ENCODE measurements at places on chromosomes 2 and 18.

DNA sequence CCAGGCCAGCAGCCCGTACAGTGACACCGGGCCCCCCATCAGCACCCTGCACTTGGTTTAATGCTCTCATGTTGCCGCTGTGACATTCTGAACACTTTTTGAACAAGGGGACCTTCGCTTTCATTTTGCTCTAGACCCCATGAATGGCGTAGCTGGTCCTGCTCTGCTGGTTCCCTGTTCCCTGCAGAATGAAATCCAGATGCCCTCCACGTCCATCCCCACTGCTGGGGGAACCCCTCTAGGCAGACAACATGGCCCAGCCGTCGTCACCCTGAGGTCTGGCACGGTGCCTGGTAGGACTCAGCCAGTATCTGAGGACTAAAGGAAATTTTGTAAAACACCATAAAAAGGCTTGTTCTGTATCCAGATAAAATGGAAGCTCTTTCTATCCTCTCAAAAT, 128.6 kb downstream of the KCTD1 start:
- DNase-seq: no peak

DNA sequence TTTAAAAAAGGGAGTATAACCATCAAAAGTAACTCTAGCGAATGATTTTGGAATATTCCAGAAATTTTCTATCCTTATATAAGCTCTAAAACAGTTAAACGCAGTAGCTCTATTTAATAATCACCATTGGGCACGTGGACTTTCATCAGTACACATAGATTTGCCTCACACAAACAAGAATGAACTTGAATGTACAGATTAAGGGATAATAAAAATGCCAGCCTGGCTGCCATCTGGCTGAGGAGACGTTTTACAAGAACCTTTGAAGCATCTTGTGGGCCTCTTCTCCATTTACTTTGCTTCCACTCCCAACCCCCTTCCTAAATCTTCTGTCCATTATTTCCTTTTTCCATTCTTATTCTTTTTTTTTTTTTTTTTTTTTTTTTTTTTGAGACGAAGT, 47.2 kb downstream of the AGAP1 start:
- no peak for DNase-seq

DNA sequence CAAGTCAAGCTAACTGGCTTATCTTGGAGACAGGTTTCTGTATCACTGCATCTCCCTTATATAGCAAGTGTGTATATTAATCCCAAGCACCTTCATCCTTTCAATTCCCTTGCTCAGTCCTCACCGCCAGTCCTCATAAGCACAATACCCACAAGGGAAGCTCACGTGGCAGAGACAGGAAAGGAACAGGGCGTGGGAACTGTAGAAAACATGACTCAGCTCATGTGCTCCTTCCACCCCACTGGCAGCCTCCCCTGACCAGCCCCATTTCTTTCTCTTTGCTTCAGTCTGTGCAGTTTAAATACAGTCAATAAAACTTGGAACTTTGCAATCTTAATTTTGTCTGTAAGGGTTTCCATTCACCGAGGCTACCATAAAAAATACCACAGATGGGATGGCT, 36.5 kb upstream of the CDH19 start:
- no peak for DNase-seq

DNA sequence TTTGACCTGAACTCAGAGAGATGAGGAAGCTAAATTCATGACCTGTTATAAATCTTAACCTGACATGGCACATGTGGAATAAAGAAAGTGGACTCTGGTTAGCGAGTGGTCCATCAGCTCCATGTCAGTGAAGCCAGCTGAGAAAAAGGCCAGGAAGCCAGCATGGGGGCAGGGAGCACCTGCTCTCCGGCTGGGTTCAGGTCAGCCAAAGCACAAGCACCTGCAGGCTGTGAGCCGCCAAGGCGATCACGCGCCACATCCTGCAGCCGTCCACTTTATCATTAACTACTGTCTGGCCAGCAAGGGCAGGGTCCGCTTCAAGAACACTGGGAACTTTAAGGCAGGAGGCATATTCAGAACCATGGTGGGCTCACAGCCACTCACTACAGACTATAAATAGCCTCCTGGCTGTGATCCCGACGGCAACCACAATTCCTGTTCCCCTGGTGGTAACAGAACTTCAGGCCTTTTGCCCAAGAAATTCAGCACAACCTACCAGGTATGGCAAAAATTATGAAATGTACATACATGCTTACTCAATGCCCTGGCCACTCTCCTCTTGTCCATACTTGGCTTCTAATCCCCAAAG, 35.5 kb downstream of the ACVR1 start:
- DNase-seq: no peak

- DNase-seq: no peak
Measured at GRCh38 chr18:53531187-53531586, 693.3 kb downstream of the MBD2 start.

GRCh38 chr2:169091761-169092519, 22.6 kb downstream of the DHRS9 start:
- DNase-seq: no peak

- no peak for DNase-seq
Measured at GRCh38 chr2:106201661-106202060, 7.6 kb upstream of the UXS1 start.

- peak; percentile 36 for DNase-seq
Measured at GRCh38 chr2:48600204-48600813, 17.3 kb upstream of the GTF2A1L start.

DNA sequence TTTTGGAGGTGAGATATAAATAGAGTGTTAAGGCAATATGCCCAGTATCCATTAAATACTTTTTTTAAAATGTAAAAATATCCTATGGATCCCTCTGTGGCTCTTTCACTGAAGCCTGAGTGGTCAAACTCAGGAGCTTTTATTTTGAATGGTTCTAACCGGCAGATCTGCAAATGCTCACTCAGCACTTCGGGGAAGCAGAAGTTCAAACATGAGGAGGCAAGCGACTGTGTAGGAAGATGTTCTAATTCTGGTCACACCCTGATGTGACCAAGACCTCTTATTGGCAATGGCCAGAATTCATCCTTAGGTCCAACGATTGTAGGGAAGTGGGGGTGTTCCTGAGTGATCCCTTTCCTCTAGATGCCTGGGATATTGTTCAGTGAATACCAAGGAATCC, 168.8 kb downstream of the CDCA7 start:
- DNase-seq: no peak

GRCh38 chr2:158004126-158004764, 97.4 kb upstream of the UPP2 start:
- no peak for DNase-seq

GRCh38 chr2:96174251-96175144, 29.3 kb upstream of the DUSP2 start:
- DNase-seq: peak; percentile 11

GRCh38 chr2:50850290-50850969, 181.5 kb downstream of the NRXN1 start:
- DNase-seq: no peak

GRCh38 chr2:201362396-201362795, 5.3 kb upstream of the FLACC1 start:
- DNase-seq: no peak

- DNase-seq: no peak
Measured at GRCh38 chr18:51049137-51049536, 19.1 kb downstream of the SMAD4 start.

DNA sequence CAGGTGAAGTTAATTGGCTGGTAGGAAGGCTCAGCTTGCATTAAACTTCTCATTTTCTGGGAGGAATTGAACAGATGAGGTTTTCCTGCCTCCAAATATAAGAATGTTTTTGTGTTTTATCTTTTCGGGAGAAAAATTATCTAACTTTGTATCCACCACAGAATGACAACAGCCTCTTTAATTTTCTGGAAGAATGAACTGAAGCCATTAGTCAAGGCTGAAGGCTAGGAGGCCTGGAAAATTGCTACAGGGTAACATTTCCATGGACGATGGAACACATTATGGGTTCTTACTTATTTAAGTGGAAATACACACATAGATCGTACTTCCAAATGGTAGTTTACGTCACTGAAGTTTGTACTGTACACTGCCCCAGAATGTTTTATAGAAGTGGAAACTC, 28.0 kb upstream of the ZNF236 start:
- no peak for DNase-seq

DNA sequence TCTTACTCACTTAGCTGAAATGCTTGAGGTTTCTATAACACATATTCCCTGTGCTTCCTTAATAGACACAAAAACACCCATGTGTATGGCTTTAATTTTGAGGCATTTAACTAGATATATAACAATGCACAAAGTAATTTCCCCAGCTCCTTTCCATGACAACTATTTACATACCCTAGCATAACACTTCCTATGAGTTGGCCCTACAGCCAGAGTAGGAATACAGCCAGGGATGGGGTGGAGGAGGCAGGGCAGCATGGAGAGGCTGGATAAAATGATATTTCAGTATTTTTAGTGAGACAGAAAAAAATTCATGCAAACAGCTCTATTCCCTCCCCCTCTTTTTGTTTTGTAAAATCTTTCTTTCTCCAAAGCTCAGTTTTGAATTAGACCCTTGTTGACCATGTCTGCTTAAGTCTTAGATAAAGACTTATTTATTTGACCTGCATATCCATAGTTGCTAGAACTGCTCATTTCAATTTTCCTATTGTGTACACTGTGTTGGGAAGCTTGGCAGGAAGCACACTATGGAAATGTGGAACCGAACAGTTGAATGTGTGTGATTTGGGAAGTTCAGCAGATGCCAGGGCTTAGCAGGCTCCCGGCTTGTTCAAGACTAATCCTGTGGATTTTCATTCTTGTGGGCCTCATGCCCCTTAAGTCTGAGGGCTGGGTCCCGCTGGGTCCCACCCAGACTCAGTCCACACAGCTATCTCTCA, 11.2 kb upstream of the B3GNT2 start:
- DNase-seq: no peak

GRCh38 chr2:240189686-240190085, 49.2 kb upstream of the OTOS start:
- no peak for DNase-seq

DNA sequence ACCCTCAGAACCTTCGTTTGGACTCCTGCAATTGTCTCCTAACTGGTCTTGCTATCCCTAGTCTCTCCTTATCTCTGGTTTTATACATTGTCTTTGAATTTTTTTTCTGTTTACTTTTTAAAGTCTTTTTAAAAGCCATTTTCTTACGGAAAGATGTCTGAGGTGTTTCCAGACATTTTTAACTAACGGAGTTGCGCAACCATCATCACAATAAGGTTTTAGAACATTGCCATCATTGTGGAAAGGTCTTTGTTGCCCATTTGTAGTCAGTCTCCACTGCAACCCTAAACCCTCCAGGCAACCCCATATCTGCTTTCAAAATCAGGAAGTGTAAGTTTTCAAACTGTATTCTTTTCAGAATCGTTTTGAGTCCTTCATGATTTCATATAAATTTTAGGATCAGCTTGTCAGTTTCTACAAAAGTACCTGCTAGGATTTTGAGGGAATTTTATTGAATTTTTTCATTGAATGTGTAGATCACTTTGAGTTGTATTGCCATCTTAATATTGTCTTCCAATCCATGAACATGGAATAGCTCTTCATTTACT, 46.3 kb downstream of the ANKRD12 start:
- DNase-seq: no peak

DNA sequence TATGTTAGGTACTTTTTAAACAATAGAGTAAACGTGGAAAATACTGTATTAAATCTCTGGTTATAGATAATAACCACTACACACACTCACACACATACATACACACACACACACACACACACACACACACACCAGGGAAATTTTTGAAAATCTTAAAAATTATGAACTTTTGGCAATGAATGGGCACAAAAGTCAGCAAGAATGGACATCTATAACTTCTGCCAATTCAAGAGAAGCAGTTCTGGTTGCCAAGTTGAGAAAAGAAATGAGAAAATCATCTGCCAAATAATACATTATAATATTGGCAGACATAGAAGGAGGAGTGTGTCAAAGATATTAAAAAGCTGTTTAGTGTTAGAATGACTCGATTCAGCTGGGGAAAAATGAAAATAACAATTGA, 42.9 kb upstream of the TMEM178A start:
- DNase-seq: no peak

DNA sequence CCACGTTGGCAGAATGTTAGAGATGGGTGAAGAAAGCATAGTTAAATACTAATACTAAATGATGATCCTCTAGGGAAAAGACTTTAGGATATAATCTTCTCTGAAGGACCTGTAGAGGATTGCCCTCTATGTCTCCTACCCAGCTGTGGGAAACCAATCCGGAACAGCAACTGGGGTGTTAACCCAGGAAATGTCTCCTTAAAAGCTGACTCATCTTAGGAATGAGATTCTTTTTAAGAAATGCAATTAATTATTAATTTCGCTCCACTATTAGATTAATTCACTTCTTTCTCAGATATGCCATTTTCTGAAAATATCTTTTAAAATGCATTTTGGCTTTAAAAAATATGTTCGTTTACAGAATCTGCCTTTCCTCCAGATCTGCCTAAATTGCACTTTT, 7.4 kb downstream of the SCN3A start:
- DNase-seq: no peak

- no peak for DNase-seq
Measured at GRCh38 chr2:236545248-236545658, 24.4 kb upstream of the ACKR3 start.

GRCh38 chr2:200773083-200773482, 38.6 kb upstream of the BZW1 start:
- DNase-seq: no peak

DNA sequence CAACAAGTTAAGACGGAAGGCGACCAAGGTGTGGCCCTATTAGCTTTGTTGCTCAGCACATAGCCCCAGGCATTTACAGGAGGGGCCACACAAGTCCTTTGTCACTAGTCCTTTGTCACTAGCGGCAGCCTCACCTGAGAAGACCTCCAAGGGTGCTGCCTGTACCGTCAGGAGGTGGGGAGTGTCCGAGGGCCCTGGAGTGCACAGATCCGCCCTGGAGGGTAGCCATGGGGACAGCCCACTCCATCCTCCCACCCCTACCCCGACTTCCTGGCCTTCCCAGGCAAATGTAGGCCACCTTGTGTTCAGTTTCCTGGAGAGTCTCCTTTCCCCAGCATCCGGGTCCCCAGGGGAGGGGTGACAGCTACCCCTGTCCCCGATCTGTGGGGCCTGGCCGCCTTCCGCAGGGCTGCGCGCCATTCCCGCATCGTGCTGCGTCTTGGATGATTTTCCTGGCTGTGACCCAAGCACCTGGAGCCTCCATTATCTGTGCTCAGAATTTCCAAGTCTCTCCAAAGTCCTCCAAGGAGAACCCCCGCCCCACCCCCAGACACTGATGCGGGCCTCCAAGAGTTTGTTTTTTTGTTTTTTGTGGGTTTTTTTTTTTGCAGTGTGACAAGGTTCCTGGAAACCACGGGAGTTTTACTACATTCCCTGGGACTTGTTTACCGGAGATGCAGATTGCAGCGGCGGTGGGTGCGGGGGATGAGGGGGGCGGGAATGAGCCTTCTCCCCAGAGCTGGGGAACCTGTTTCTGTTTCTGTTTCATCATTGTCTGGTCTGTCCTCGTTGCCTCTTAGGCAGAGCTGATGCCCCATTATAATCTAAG, 28.6 kb downstream of the TEX44 start:
- DNase-seq: no peak

DNA sequence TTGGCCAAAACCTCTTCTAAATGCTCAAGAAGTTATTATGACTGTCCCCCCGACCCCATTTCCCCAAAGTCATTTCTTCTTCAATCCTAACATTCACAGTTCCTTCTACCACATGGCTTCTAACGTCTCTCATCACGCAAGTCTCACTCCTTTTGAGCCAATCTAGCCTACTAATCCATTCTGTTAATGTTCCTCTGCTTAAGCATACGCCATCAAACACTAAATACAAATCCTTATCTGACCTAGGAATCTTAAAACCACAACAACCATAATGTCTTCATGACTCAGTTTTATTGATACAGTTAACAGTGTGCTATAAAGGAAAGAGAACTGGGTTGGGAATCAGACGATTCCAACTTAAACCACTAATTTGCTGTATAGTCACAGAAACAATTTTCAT, 23.9 kb downstream of the HNRNPLL start:
- DNase-seq: no peak

- peak; percentile 86 for DNase-seq
Measured at GRCh38 chr2:201780674-201781493, at the start of gene ALS2. TSS of gene ALS2 (minus strand) at chr2:201780933. CDS start at chr2:201768885, 12,048 bp downstream.
